Sigmoid colon (tissue), 7 donors: ENCODE measurements at places on chromosomes 11 and 22. TPM values are rescaled to one million over a fixed set of nuclear protein-coding genes. Genes with fewer than 3 reads are reported as not detected.

DNA sequence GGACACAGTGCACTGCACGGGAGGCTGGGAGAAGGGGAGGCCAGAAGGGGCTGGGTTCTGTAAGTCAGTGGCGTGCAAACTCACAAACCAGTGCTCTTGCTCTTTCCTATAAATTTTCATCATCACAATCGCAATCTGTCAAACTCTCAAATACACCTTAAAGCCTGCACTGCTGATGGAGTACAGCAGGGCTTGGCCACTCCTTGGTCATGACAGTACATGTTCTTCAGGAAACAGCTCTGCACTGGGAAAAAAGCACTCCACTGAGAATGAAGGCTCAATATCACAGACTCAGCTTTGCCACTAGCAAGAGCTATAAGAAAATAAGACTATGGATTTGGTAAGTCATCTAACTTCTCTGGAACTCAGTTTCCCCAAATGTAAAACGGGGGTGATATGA lies 111.0 kb downstream of the RBFOX2 start:
- no peak for DNase-seq
- H3K36me3 ChIP-seq, result no peaks in the 10 kb centered on the region
- peaks cover 95% of the 10 kb centered on the region for H3K4me1 ChIP-seq
- H3K27me3 ChIP-seq, result no peaks in the 10 kb centered on the region

Gene MMP13
- total RNA-seq, result not detected

GRCh38 chr11:7892840-7893254 lies 38.2 kb downstream of the OR10A6 start:
- no peaks in the 10 kb centered on the region for H3K36me3 ChIP-seq
- no peak overlapping the region for H3K27ac ChIP-seq
- H3K4me1 ChIP-seq, result no peaks in the 10 kb centered on the region
- no peaks in the 10 kb centered on the region for H3K27me3 ChIP-seq
- no peak for DNase-seq

DNA sequence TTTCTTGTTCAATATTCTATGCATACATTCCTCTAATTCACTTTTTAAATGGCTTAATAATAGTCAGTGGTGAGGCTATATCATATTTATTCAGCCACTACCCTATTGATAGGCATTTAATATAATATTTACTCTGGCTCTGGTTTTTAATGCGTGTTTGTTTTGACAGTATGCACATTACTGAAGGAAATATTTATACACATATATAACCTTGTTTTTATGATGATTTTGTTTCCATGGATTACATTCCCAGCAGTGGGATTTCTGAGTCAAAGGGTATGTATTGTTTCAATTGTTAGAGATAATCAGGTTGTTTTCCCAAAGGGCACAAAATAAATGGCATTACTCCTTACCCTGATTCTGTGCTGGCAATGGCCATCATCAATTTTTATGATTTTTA lies 105.8 kb downstream of the UVRAG start:
- peaks cover 48% of the 10 kb centered on the region for H3K4me1 ChIP-seq
- H3K27me3 ChIP-seq, result no peaks in the 10 kb centered on the region
- no peak for DNase-seq
- H3K27ac ChIP-seq, result no peak overlapping the region
- H3K36me3 ChIP-seq, result no peaks in the 10 kb centered on the region

- peaks cover 42% of the 10 kb centered on the region for H3K4me1 ChIP-seq
- H3K4me3 ChIP-seq, result no peak overlapping the region
- no peaks in the 10 kb centered on the region for H3K36me3 ChIP-seq
These were observed 62.8 kb upstream of the PRDM11 start for GRCh38 chr11:45083544-45084087.

- no peak overlapping the region for H3K27ac ChIP-seq
- no peaks in the 10 kb centered on the region for H3K36me3 ChIP-seq
- H3K4me3 ChIP-seq, result no peak overlapping the region
- DNase-seq, result no peak
These were observed 46.2 kb upstream of the A4GALT start for GRCh38 chr22:42766860-42767259.

- DNase-seq, result no peak
- no peaks in the 10 kb centered on the region for H3K4me1 ChIP-seq
- H3K4me3 ChIP-seq, result no peak overlapping the region
- H3K36me3 ChIP-seq, result no peaks in the 10 kb centered on the region
- no peaks in the 10 kb centered on the region for H3K27me3 ChIP-seq
These were observed 367.6 kb downstream of the MIAT start for GRCh38 chr22:27024982-27025381.
